ENCODE measurements at places on chromosomes 4 and X. TPM values are rescaled to one million over a fixed set of nuclear protein-coding genes. Genes with fewer than 3 reads are reported as not detected.

The KLB gene
- polyA plus RNA-seq = 0.16 TPM

The BMP2K gene
- 54.9 TPM for polyA plus RNA-seq

The GPR82 gene
- 0.24 TPM for polyA plus RNA-seq

The COL4A5 gene
- 13.1 TPM for polyA plus RNA-seq

The DDX60 gene
- 3.0 TPM for polyA plus RNA-seq

The H2BW2 gene
- polyA plus RNA-seq = not detected

The RNF212 gene
- polyA plus RNA-seq = 1.7 TPM

The VCX2 gene
- not detected for polyA plus RNA-seq

The TMEM175 gene
- 113 TPM for polyA plus RNA-seq

The CSAG2 gene
- polyA plus RNA-seq = not detected

The F11 gene
- 0.17 TPM for polyA plus RNA-seq

The CAPN6 gene
- polyA plus RNA-seq = 0.03 TPM

The BEX5 gene
- 7.6 TPM for polyA plus RNA-seq

The MAGEC1 gene
- not detected for polyA plus RNA-seq

The PGAM4 gene
- polyA plus RNA-seq = not detected

The CLGN gene
- polyA plus RNA-seq = 2.5 TPM

The TASL gene
- polyA plus RNA-seq = 0.47 TPM

The FDCSP gene
- polyA plus RNA-seq = not detected

The ZIC3 gene
- polyA plus RNA-seq = not detected

The ARHGAP24 gene
- polyA plus RNA-seq = 1.9 TPM

All from adrenal gland (tissue), 19 donors.